Foreskin melanocyte (primary cell): ENCODE measurements at places on chromosomes 1 and 21.

DNA sequence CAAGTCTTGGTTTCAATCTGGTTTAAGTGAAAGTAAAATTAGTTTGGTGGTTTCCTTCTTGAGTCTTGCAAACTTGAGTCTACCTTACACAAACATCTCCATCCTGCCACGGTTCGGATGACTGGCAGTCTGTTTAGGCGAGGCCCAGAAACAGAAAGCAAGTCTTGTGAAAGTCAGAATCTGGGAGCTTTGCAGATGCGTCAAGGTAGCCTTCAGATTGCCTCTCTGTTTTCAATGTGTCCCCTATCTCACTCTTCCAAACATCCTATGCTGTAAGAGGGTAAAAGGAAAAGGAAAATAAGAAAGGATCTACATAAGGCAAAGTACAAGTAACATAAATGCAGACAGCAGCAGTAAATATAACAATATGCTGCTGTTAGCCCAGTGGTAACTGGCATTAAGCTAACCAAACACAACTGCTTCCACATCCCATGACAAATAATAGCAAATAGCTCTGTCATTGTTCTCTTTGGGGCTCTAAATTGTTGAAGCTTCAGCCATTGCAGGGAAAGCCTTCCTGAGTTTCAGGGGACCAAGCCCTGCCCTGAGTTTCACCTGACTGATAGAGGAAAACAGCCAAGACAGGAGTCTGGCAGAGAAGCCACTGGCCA, 26.2 kb upstream of the C1orf105 start:
- peak; percentile 60 for DNase-seq

DNA sequence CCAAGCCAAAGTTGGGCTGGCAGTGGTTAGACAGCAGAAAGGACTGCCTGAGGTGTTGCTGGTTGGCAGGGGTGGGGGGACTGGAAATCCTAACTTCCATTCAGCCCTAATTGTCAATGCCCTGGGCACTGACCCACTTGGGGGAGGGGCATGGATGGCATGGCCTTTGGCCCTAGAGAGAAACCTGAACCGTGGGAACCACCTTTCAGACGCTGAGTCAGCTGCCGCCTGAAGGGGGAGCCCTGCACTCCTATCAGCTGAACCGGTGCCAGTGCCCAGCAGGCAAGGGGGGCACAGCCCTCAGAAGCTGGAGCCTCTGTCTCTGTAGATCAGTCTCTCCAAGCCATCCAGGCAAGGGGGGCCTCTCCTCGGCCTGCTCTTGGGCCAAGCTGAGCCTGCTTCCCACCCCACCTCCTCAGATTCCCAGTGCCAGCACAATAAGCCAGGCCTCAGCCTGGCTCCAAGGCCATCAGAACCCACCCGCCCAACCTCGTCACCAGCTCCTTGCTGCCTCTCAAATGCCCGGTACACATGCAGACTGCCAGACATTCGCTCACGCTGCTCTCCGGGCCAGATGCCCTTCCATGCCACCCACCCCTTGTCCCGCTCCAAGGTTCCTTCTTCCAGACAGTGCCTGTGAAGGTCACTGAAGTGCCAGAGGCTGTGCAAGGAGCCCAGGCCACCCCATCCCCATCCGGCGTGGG, 11.6 kb downstream of the TINAGL1 start:
- DNase-seq: no peak

- DNase-seq: no peak
These were observed 40.9 kb upstream of the ZBTB18 start for GRCh38 chr1:244010191-244010590.

DNA sequence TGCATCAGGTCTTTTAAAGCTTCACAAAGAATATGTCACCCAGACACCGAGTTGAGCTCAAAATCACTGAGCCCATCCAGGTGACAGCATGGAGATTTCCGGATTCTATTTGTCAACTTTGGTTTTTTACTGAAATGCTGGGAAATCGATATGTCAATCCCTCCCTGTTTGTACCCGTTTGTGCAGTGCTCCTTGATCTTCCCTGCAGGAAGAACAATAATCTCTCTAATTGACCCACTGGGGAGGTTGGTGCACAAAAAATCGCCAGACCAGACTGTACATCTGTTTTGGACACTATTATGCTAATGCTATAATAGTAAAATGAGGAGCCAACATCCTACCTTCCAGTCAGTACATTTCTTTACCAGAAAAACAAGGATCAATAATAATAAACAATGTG, 1.8 kb downstream of the BARHL2 start:
- no peak for DNase-seq

DNA sequence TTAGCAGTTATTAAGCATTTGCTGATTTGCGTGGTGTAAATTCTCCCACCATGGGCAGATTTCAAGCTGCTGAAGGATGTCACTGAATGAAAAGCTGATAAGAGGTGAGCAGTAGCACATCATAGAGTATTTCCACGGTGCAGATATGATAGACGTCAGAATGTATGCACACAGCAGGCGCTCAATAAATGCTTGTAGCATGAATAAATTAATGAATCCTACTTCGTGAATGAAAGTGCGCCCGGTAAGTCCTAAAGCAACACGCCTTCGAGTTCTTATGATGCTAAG, 510 bp upstream of the UBIAD1 start:
- DNase-seq: no peak
